ENCODE measurements at places on chromosomes 16 and 17. TPM values are rescaled to one million over a fixed set of nuclear protein-coding genes. Genes with fewer than 3 reads are reported as not detected.

The KRTAP4-1 gene
- not detected for polyA plus RNA-seq

The CNGB1 gene
- not detected for polyA plus RNA-seq

The NUPR1 gene
- polyA plus RNA-seq = 62.9 TPM

The TMEM114 gene
- polyA plus RNA-seq = not detected

- no peak for DNase-seq
These were observed 71.1 kb upstream of the MTMR4 start for GRCh38 chr17:58585554-58585953.

- DNase-seq = no peak
These were observed 389.7 kb downstream of the SOX9 start for GRCh38 chr17:72510351-72511016.

Data from heart right ventricle (tissue), 16 donors.